ENCODE measurements at places on chromosomes 12 and 14. TPM values are rescaled to one million over a fixed set of nuclear protein-coding genes. Genes with fewer than 3 reads are reported as not detected.

GRCh38 chr12:102958073-102958829, 777 bp downstream of the ASCL1 start:
- DNase-seq: peak; percentile 53

FGF6 gene
- total RNA-seq: 50.7 TPM

DNA sequence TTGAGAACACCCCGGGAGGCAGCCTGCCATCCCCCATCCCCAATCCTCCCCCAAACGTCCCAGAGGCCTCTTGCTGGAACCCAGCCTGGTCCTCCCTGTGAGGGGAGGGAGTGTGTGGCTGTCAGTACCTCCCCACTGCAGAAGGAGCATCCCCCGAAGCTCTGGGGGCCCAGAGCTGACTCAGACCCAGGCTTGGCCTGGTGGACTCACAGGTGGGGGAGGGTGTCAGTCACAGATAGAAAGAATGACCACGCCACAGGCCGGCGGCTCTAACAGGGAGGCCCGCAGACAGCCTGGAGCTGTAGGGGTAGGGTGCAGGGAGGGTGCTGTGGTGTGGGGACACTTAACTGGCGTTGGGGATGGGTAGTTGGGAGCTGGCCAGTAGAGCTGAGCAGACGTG, 5.3 kb downstream of the HHIPL1 start:
- DNase-seq: no peak

DNA sequence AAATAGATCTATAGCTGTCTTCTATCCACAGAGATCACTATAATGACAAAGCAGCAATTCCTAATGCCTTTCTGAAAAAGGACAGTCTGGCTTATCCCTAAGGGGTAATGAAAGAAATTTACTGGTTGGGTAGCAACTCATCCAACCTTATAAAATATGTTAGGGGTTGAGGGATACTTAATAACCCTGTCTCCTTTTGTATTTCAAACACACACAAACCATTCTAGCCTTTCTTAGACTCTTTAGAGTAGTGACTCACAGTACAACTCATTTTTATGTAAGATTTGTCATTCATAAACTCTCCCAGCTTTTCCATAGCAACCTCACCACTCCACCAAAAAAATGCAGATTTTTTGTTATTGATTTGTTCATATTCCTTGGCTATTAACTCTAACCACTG, 167.9 kb downstream of the FSCB start:
- DNase-seq: no peak

ANO2 gene
- total RNA-seq: 4.8 TPM

SLC6A15 gene
- total RNA-seq: 7.9 TPM

GRCh38 chr12:130026608-130027176, 122.9 kb upstream of the TMEM132D start:
- peak; percentile 66 for DNase-seq

DNA sequence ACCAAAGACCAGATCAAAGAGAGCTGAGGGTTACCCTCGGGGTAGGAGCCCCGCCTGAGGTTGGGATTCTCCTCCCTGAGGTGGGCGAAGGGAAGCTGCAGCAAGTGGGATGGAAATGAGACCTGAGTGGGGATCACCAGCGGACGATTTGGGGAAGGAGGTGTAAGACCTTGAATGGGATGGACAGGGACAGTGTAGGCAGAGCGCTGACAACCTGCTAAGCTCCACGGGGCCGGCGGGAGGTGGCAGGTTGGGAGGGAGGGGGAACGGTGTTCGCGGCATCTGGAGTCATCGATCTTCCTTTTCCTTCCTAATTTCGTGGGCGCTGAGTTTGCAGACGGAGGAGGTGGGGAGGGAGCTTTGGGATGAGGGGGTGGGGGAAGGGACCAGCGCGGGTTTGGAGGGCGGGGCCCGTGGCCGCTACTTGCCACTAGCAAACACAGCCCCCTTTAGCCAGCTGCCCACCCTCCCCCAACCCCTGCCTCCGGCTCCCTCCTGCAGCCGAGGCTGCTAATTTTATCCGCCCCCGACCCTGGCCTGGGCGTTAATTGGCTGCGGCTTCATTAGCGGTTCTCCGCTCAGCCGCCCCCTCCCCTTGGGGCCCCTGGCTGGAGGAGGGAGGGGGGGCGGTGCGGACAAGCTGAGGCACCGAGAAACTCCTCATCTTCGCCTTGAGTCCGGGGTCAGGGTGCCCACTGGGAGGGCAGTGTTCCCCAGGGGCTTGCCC, 2.8 kb upstream of the SHMT2 start:
- DNase-seq: no peak

GRCh38 chr12:66188584-66189485, at the start of gene IRAK3:
Gene IRAK3, plus strand, starts transcription at chr12:66189214. Its CDS starts 86 bp downstream, at chr12:66189300.
- DNase-seq: peak; percentile 62

SRSF5 gene
- 288 TPM for total RNA-seq

GRCh38 chr14:102508774-102509745, 516 bp downstream of the ANKRD9 start:
- DNase-seq: peak; percentile 56

ADIPOR2 gene
- 26.5 TPM for total RNA-seq

DNA sequence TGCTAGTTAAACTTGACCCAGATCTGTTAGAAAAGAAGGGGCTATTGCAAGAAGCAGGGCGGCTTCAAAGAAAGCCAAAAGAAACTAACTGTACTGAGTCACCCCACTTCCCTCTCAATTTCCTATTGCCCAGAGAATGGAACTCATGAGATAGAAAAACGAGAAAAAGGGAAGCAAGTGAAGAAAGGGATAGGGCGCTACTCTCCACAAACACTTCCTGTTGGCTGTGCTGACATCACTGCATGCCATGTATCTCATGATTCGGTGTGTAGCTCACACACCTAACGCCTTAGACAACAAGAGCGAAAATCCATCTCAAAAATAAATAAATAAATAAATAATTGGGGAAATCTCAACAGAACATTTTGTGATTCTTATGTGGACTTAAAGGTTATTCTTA, 13.0 kb upstream of the P2RX4 start:
- no peak for DNase-seq

BCL11B gene
- 5.7 TPM for total RNA-seq

KIF5A gene
- total RNA-seq: 0.82 TPM

DNA sequence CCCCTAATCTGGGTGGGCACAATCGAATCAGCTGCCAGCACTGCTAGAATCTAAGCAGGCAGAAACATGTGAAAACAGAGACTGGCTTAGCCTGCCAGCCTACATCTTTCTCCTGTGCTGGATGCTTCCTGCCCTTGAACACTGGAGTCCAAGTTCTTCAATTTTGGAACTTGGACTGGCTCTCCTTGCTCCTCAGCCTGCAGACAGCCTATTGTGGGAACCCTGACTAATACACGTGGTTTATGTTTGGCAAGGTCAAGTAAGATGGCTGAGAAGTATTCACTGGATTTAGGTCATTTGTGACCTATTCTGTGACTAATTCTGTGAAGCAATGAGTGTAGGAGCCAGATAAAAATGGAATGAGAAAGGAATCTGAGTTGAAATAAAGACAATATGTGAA, 11.0 kb downstream of the GPR135 start:
- DNase-seq: no peak

SLC10A1 gene
- total RNA-seq: not detected

MCRS1 gene
- total RNA-seq: 51.8 TPM

GRCh38 chr12:96749999-96750398, 157.1 kb upstream of the NEDD1 start:
- DNase-seq: no peak

DNA sequence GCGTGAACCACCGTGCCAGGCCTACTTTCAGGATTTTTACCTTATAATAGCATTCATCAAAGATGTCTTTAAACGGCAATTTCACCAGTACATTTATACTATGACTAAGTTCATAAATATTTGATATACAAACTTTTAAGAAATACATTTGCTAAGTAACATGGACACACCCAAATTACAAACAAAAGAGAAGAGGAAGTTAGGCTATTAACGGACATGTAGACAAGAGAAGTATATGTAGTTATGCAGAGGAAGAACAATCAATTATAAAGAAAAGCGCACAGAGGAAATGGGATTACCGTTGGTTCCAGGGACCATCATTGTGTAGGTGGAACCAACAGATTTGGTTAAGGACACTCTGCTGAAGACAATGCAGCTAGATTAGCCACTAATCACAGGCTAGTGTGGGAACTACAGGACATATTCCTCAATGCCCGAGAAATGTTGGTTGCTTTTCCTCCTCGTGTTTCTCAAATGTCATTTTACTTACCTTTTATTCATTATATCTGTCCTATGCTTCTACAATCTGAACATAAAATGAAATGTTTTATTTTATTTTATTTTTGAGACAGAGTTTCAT, 24.0 kb upstream of the PKP2 start:
- DNase-seq: no peak

HOXC12 gene
- total RNA-seq: not detected

DNA sequence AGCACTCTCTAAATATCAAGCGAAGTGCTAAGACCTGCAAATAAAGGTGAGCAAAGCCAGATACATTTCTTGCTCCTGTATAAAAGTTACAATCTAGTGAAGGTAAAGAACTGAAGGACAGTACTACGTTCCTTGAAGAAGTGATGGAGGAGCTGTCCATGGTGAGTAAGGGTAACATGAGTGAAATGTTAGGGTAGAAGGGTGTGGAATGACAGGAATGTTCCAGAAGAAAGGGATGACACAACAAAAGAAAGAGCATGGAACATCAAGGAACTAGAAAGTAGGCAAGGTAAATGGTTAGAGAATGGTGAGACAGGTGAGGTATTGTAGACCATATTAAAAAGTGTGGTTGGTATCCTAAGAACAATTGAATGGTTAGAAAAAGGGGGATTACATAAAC, 272.4 kb downstream of the ACSS3 start:
- no peak for DNase-seq

DNA sequence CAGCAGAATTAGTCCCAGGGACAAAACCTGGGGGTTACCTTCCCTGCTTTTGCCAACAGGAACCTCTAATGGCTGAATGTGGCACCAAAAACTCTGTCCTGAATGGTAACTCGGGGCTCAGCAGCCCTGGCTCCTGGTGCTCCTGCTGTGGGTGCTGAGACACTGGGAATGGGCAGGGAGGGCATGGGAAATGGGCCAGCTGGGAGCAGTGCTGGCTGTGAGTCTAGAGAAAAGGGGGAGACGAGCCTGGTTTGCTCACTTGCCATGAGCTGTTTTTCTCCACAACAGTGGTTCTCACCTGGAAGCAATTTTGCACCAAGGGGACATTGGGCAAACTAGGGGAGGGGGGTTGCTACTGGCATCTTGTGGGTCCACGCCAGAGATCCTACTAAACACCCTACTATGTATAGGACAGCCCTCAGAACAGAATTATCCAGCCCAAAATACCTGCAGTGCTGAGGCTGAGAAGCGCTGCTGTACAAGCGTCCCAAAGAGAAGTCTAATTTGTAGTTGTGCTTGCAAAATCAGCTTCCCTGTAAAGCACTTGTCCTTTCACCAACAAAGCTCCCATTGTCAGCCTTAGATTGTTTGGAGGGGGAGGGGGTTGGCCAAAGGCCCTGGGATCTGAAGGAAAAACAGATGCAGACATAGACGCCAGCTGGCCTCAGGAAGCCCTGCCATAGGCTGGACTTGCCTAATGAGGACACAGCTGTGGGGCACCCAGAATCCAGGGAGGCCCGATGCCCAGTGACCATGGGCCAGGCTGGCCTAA, 3.6 kb downstream of the LRRC74A start:
- DNase-seq: peak; percentile 95

GRCh38 chr12:31033681-31034080, 40.0 kb upstream of the DDX11 start:
- DNase-seq: no peak

GRCh38 chr12:103729499-103729898, 111.5 kb downstream of the NT5DC3 start:
- DNase-seq: no peak

RTN1 gene
- total RNA-seq: 5.9 TPM

DNA sequence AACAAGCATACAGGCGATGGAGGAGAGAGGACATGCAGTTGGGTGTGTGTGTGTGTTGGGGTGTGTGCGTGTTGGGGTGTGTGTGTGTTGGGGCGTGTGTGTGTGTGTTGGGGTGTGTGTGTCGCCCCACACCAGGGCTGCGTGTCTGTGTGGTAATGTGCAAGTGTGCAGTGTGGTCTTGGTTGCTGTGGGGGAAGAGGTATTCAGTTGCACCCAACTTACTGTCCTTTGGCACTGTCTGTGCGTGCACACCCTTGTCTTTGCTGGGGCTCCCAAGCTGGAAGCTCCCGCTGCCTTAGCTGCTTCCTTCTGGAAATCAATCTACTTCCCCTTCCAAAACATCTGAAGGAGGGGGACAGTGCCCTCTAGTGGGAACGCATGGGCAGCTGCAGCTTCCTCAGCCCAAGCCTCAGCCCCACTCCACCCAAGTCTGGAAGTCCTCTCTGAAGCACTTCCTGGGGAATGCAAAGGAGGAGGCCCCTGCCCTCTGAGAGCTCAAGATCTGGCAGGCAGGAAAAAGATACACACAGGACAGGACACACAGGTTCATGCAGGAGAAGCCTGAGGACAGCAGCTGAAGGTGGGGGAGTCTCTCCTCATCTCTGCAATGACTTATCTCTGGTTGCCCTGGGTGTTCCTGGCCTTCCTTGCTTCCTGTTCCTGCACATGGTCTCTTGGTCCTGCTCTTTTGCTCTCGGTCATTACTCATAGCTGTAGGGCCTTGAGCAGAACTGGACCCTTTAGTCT, 13.1 kb downstream of the ASIC1 start:
- DNase-seq: peak; percentile 94

DNA sequence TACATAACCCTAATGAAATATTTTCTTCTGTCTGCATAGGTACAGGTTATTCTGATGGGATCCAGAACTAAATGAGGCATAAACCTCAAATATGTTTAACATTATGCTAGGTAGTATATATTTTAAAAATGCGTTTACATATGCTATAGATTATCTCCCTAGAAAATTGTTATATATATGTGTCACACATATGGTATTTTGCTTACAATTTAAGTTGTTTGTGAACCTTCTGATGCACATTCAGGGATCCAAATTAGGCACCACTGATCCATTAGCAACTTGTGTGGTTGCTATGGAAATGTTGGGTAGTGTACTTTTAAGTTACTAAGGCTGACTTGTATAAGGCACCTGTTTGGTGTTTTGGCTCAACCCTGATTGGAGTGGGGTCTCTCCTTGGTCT, 456.7 kb downstream of the AEBP2 start:
- DNase-seq: no peak

DNA sequence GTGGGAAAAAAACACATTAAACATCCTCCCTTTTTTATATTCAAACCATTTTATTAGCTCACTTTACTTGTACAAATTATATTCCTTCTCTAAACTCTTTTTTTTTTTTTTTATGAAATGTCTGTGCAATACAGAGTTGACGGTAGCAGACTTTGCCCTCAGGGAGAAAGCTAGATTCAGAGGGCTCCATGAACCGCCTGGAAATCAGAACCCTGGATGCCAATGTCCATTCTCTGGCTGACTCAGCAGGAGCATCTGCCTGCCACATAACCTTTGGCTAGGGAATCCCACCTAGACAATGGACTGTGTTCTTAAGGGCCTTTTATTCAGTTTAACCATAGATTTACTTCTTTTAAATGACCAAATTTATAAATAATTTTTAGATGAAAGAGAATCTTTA, 467.0 kb downstream of the MDGA2 start:
- no peak for DNase-seq
